ENCODE measurements at places on chromosomes 7 and 10.

- no peak for DNase-seq
Observed at GRCh38 chr10:90414926-90415325, 442.9 kb downstream of the HTR7 start.

DNA sequence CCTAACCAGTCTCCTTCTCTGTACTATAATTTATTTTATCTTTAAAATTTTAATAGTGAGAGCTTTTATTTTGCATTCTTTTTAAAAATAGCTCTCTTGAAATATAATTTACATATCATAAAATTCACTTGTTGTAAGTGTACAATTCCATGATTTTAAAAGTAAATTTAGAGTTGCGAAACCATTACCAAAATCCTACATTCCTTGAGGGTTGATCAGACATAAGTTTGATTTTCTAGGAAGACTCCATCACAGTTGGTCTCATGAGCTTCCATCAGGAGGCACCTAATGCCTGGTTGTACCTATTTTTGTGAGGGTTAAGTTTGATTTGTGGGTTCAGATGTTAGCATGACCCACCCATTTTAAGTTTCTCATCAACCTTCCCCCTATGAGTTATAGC lies 108.1 kb downstream of the BMPER start:
- no peak for DNase-seq

GRCh38 chr10:35089611-35090161 lies 455 bp downstream of the CUL2 start:
- no peak for DNase-seq

DNA sequence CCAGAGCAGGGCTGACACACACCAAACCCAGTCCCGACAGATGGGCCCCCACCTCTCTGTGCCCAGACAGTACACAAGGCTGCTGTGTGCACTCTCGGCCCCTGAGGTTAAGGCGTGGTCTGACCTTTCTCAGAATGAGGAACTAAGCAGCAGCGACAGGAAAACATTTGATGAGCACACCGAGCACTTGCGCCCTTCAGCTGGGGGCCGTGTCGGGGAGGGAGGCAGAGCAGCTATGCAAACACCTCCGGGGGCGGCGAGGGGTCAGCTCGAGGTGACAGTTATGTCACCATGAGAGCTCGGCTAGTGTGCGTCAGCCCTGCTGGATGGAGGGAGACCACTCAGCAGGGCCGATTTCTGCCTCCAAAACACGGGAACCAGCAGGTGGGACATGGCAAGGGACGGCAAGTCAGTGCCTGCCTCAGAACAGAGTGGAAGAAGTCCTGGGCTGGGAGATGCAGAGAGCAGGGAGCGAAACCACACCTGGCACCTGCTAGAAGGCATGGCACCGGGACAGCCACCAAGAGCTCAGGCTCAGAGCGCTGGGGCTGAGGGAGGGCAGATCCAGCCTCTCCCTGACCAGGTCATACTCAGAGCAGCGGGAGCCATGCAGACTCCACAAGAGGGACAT lies 57.4 kb downstream of the CHST15 start:
- no peak for DNase-seq

- DNase-seq, result no peak
Observed at GRCh38 chr10:26215935-26216584, 514 bp upstream of the GAD2 start.

DNA sequence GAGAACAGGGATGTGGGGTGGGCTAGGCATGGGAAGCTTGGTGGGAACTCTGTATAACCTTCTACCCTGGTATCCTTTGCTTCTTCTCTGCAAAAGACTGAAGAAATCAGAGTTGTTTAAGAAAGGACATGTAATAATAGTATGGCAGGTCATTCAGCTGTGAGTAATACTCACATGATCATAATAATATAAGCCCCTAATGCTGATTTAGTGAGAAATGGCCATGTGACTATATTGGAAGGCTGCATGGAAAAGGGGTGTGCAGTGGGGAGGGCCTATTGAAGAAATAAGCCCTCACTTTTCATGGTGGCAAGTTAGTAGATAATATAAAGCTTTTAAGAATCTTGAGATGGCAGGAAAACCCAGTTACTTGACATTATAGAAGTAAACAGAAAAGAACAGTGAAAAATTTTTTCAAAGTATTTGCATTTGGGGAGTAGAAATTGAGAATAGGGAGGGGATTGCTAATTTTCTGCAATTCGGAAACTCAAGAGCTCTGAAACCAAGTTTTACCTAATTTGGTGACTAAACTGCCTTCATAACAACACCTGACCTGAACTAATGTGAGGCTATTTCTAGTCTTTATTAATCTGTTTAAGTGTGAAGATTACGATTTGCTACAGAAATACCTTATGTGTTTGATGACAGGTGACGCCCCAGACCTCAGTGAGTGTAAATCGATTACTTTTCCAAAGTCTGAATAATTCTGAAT lies 44.4 kb downstream of the ATXN7L1 start:
- DNase-seq, result no peak

DNA sequence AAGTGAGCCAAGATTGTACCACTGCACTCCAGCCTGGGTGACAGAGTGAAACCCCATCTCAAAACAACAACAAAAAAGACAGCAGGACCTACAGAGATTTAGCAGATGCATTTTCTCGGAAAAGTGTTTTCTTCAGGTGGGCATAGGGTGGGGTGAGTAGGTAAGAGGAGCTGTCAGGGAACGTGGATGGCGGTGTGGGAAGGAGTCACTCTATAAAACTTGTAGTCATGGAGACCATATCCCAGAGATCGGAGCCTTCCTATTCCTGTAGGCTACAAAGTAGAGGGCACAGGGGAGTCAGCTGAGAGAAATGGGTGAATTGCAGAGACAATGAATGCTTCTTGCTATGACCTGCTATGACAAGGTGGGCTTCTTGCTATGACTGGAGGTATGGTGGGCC lies 283.0 kb upstream of the FOXK1 start:
- no peak for DNase-seq

GRCh38 chr10:266974-267425 lies 131.7 kb downstream of the ZMYND11 start:
- DNase-seq, result no peak

- no peak for DNase-seq
Observed at GRCh38 chr7:63093481-63093880, 905.2 kb upstream of the ZNF722 start.
